ENCODE measurements at places on chromosomes 12 and 14. TPM values are rescaled to one million over a fixed set of nuclear protein-coding genes. Genes with fewer than 3 reads are reported as not detected.

- H3K27ac ChIP-seq = no peak overlapping the region
- no peaks in the 10 kb centered on the region for H3K27me3 ChIP-seq
- DNase-seq = no peak
- H3K4me1 ChIP-seq = no peaks in the 10 kb centered on the region
Observed at GRCh38 chr14:36835128-36835527, 173.5 kb downstream of the PAX9 start.

DNA sequence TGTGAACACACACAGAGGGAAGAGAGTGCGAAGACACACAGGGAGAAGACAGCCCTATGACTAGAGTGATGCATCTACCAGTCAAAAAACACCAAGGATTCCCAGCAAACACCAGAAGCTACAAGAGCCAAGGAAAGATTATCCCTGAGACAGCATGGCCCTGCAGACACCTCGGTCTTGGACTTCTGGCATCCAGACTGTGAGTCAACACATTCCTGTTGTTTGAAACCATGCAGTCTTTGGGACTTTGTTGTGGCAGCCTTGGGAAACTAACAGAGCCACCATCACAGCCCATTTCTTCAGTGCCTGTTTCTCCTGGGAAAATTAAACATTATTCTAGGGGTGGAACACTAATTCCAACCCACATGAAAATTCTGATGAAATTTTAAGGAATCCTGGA, 220.6 kb downstream of the GXYLT1 start:
- DNase-seq = no peak
- no peaks in the 10 kb centered on the region for H3K27me3 ChIP-seq
- H3K36me3 ChIP-seq = no peaks in the 10 kb centered on the region
- H3K27ac ChIP-seq = no peak overlapping the region
- no peak overlapping the region for H3K4me3 ChIP-seq

- no peak overlapping the region for H3K27ac ChIP-seq
- no peak overlapping the region for H3K4me3 ChIP-seq
- DNase-seq = no peak
- no peaks in the 10 kb centered on the region for H3K36me3 ChIP-seq
- H3K27me3 ChIP-seq = no peaks in the 10 kb centered on the region
- no peaks in the 10 kb centered on the region for H3K4me1 ChIP-seq
Observed at GRCh38 chr12:19893514-19893913, 454.2 kb downstream of the AEBP2 start.

GRCh38 chr12:98743362-98743953, 98.4 kb downstream of the APAF1 start:
- no peak for DNase-seq
- H3K4me1 ChIP-seq = peaks cover 6% of the 10 kb centered on the region
- no peaks in the 10 kb centered on the region for H3K36me3 ChIP-seq
- H3K27me3 ChIP-seq = no peaks in the 10 kb centered on the region
- H3K27ac ChIP-seq = no peak overlapping the region

DNA sequence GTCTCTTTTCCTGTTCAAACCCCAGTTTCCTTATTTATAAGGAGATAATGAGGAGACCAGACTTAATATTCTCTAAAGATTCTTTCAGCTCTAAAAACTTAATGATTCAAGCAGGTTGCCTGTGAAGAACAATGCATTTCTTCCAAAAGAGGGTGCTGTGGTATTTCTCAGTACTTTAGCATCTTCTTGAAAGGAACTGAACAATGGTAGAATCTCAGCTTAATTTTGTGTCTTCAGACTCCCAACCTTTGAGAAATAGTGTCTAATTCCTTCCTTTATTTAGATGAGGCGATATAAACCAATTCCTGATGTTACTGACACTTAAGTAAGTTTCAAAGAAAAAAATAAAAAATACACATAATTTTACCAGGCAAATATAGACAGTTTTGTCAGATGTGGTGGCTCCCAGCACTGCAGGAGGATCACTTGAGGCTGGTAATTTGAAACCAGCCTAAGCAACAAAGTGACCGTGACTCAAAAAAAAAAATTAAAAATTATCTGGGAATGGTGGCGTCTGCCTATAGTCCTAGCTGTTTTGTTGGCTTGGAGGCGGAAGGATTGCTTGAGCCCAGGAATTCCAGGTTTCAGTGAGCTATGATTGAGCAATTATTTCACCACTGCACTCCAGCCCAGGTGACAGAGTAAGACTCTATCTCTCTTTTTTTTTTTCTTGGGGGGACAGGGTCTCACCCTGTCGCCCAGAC, 76.9 kb upstream of the PSMA6 start:
- no peak overlapping the region for H3K27ac ChIP-seq
- no peak for DNase-seq
- no peaks in the 10 kb centered on the region for H3K36me3 ChIP-seq
- no peak overlapping the region for H3K4me3 ChIP-seq

GRCh38 chr14:68278576-68279436, 459.2 kb downstream of the RAD51B start:
- peak; percentile 14 for DNase-seq
- no peak overlapping the region for H3K4me3 ChIP-seq
- H3K36me3 ChIP-seq = no peaks in the 10 kb centered on the region
- H3K27me3 ChIP-seq = no peaks in the 10 kb centered on the region

DNA sequence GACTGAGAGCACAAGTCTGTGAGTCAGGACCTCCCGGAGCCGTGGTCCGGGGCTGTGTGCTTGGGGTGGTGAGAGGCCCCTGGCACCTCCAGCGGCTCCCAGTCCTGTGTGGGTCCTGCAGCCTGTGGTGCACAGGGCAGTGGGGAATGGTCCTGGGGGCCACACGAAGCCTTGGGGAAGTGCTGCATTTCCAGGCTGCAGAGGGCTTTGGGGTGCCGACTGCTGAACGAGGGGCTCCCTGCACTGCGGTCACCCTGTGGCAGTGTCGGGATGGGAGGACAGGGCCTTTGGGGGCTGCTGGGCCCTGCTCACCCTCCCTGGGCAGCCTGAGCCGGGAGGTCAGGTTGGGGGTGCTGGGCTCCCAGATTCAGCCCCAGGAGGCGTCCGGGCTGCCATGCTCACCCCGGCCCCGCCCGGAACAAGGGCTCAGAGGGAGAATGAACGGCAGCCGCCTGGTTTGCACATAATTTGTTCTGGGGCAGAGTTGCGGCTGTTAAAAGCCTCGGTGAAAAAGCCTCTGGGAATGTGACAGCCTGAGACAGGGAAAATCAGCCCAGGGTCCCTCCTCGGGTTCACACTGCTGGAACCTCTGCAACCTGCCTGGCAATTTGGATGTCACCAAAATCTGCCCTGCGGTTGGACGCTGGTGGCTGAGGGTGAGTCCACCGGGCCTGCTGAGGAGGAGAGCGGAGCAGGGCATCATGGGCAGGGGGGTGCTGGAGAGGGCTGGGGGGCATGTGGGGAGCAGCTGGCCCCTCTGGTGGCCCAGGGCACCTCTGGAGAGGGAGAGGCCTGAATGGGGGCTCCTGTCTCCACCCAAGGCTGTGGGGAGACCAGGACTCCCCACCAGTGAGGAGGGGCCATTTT, 109.2 kb downstream of the KIF26A start:
- DNase-seq = no peak
- no peak overlapping the region for H3K4me3 ChIP-seq
- no peaks in the 10 kb centered on the region for H3K27me3 ChIP-seq
- no peak overlapping the region for H3K27ac ChIP-seq

- no peak for DNase-seq
- H3K27ac ChIP-seq = no peak overlapping the region
- no peaks in the 10 kb centered on the region for H3K36me3 ChIP-seq
- H3K27me3 ChIP-seq = no peaks in the 10 kb centered on the region
Observed at GRCh38 chr12:30308010-30308717, 387.5 kb downstream of the IPO8 start.

DNA sequence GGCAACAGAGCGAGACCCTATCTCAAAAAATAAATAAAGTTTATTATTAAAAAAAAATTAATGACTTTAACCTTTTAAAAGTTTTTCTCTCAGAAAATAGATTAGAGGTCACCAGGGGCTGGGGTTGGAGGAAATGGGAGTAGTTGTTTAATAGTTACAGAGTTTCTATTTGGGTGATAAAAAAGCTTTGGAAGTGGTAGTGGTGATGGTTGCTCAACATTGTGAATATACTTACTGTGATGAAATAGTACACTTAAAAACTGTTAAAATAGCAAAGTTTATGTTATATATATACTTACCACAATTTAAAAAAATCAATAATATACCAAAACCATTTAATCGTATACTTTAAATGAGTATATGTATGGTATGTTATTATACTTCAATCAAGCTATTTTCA, 59.6 kb downstream of the ARL6IP4 start:
- H3K36me3 ChIP-seq = no peaks in the 10 kb centered on the region
- no peaks in the 10 kb centered on the region for H3K27me3 ChIP-seq
- DNase-seq = no peak
- no peak overlapping the region for H3K27ac ChIP-seq

- DNase-seq = no peak
- no peak overlapping the region for H3K4me3 ChIP-seq
- no peaks in the 10 kb centered on the region for H3K36me3 ChIP-seq
- no peak overlapping the region for H3K27ac ChIP-seq
- no peaks in the 10 kb centered on the region for H3K4me1 ChIP-seq
- no peaks in the 10 kb centered on the region for H3K27me3 ChIP-seq
Observed at GRCh38 chr12:76687981-76688380, 75.9 kb upstream of the ZDHHC17 start.

GRCh38 chr14:103101963-103102688, 7.6 kb downstream of the EXOC3L4 start:
- H3K27ac ChIP-seq = no peak overlapping the region
- H3K27me3 ChIP-seq = peaks cover 9% of the 10 kb centered on the region
- H3K4me3 ChIP-seq = no peak overlapping the region
- no peaks in the 10 kb centered on the region for H3K4me1 ChIP-seq

Gene IGF1
- 123 TPM for total RNA-seq

- H3K4me1 ChIP-seq = no peaks in the 10 kb centered on the region
- H3K27me3 ChIP-seq = no peaks in the 10 kb centered on the region
- DNase-seq = no peak
- no peak overlapping the region for H3K27ac ChIP-seq
- H3K36me3 ChIP-seq = no peaks in the 10 kb centered on the region
Observed at GRCh38 chr12:81330480-81330879, 252.6 kb downstream of the ACSS3 start.

DNA sequence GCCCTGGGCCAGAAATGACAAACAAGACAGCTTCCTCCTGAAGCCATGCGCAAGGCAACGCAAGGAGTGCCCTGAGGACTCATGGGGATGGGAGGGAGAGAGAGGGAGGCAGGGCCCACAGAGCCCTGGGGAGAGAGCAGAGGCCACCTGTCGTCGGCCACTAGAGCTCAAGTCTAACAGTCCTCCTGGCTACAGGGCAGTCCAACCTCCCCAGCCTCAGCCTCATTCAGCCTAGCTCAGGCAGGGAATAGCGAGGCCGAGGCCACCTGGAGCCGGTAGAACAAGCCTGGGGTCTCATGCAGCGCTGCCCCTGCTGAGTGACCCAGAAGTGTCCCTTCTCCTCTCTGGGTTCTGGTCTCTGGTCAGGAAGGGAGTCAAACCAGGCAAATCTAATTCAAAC, 69.5 kb downstream of the BCL11B start:
- DNase-seq = no peak
- no peak overlapping the region for H3K4me3 ChIP-seq

Gene SLC8A3
- 0.29 TPM for total RNA-seq

Gene TAS2R20
- 6.9 TPM for total RNA-seq

Gene TAS2R42
- total RNA-seq = not detected

Gene HCAR3
- 0.56 TPM for total RNA-seq

DNA sequence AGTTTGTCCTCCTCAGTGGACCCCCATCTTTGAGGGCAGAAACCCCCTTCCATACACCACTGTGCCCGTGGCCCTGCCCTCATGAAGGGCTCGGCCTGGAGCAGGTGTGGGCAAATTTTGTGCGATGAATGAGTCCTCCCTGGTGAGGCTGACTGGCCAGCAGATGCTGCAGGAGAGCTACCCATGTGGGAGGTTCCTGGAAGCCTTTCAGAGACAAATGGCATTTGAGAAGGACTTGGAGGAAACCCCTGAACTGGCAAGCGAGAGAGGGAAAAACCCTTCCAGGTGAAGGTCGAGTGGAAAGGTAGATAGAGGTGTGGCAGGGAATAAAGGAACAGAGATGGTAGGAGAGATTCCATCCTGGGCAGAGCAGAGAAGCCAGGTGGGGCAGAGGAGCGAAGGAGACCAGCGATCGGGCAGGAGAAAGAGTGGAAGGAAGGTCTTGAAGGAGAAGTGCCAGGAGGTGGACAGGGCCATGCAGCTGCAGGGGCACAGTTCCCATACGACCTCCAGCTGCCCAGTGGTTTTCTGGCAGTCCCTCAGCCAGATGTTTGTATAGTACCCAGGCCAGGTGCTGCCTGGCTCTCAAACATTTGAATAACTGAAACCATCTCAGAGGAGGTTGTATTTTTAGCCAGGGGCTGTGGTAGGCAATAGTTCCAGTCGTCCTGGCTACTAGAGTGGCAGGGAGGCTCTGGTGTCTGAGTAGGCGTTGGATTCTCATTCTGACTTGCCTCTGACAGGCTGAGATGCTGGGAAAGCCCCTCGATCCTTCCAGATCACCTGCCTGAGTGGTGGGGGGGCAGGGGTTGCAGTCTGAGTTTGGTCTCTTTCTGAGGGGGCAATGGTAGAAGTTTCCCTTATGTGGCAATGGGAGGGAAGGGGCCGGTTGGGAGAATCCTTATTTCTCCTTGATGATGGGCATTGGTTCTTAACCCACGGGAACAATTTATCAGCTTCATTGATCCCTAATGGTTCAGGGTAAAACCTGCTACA, 40.1 kb downstream of the FBXL14 start:
- H3K4me1 ChIP-seq = no peaks in the 10 kb centered on the region
- no peaks in the 10 kb centered on the region for H3K36me3 ChIP-seq
- H3K27ac ChIP-seq = no peak overlapping the region
- no peak for DNase-seq
- H3K27me3 ChIP-seq = no peaks in the 10 kb centered on the region

DNA sequence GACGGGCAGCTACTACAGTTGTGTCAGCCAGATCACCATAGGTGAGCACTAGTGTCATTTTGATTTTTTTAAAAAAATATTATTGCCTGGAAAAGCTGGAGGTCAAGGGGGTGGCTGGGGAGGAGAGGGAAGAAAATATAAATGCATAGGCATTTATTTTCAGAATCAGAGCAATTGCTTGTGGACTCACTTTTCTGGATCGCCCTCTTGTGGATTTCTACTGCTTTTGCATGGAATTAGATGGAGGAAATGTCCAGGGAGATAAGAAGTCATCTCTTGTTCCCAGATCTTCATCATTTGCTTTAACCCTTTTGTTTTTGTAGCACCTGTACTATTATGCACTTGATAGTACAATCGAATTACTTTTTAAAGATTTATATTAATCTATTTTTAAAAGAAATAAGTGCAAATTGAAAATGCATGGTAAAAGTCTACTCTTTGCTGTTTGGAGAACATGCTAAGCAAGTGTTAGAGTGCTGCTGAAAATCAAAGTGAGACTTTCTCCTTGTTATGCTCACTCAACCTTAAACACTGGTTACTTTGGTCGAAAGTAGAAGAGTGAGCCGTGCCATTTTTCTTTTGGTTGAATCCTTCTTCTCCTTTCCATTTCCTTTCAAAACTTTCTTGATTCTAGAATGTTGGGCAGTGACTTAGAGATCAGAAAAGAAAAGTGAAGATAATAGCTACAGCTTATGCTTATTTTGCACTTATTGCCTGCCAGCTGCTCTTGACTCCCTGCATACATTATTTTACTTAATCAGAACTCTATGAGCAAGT, 60.6 kb upstream of the ANO4 start:
- no peaks in the 10 kb centered on the region for H3K4me1 ChIP-seq
- DNase-seq = no peak
- no peak overlapping the region for H3K4me3 ChIP-seq
- no peaks in the 10 kb centered on the region for H3K27me3 ChIP-seq
- no peaks in the 10 kb centered on the region for H3K36me3 ChIP-seq
